ENCODE measurements at places on chromosomes 7 and 10.

- DNase-seq, result no peak
Observed at GRCh38 chr10:100350914-100351485, 4.0 kb downstream of the SCD start.

GRCh38 chr10:114102256-114102655 lies 58.6 kb downstream of the ADRB1 start:
- no peak for DNase-seq

GRCh38 chr10:102726274-102726673 lies 11.8 kb downstream of the SFXN2 start:
- DNase-seq, result no peak

GRCh38 chr10:125038637-125039036 lies 96.7 kb downstream of the ZRANB1 start:
- DNase-seq, result peak; percentile 64

- no peak for DNase-seq
Observed at GRCh38 chr7:99473315-99473596, 566 bp downstream of the ZNF789 start.

- peak; percentile 98 for DNase-seq
Observed at GRCh38 chr10:117165538-117166417, 27.7 kb upstream of the VAX1 start.

DNA sequence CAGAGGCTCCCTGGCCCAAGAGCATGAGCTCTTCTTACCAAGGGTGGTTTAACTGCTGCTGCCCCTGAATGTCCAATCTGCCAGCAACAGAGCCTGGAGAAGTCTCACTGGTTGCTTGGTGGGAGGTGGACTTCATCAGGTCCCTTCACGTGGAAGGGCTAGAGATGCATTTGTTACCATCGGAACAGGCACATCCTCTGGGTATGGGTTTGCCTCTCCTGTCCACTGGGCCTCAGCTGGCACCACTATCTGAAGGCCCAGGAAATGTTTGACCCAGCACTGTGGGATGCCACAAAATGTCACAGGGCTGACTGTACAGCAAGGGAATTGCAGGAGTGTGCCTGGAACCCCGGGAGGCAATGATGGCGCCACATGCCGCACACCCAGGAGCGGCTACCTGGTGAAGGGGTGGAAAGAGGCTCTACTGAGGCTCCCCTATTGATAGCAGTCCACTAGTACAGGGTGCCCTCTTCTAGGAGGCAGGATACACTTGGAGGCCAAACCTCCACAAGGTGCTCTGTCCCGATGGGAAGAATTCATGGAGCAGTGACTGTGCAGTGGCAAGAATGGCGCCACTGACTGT lies 603.1 kb upstream of the MGMT start:
- DNase-seq, result no peak

DNA sequence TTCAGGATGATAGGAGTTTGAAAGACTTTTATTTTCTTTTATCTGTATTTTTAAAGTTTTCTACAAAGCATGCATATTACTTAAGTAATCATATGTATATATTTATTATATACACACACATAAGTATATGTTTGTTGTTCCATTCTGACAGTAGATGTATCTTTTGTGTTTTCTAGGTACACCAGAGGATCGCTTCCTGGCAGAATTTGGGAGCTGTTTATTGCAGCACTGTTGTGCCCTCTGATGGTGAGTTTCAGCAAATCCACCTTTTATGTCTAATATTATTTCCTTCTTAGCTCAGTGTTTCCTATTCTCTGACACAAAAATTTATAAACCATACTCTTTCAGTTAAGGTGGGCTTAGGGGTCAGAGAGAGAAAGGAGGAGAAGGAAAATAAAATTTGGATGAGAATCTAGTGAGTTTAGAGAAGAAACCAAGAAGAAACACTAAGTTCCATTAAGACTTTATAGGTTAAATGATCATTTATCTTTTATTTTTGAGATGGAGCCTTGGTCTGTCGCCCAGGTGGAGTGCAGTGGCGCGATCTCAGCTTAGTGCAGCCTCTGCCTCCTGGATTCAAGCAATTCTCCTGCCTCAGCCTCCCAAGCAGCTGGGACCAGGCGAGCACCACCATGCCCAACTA lies 59.2 kb upstream of the OIT3 start:
- DNase-seq, result peak; percentile 16

DNA sequence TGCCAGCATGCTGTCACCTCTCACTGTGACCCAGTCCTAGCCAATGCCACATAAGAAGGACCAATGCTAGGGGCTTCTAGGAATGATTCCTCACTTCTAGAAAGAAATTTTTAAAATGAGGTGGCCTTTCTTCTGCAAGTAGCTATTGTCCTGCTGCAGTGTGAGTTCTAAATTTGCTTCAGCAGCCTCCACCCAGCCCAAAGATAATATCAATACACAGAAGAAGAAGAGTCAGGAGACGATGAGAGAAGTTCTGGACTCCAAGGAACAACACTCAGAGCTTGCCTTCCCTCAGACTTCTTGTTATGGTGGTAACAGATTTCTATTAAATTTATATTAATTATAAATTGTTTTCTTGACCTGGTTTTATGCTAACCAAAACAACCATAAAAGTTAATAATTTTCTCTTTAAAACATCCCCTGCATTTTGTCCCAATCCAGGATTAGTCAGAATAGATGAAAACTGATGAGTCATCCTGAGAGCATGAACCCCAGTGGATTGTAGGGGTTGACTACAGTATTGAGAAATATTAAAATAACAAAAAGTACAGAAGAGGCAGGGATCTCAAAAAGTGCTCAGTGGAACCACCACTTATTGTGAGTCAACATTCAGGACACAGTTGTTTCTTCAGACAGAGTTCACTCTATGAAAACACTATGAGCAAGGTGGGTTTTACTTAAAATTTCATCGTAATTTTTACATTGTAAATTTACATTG lies 29.6 kb upstream of the AKR1C2 start:
- DNase-seq, result no peak

- DNase-seq, result no peak
Observed at GRCh38 chr10:123274306-123275135, 120.3 kb downstream of the BUB3 start.
